ENCODE measurements at places on chromosomes 12 and 14. TPM values are rescaled to one million over a fixed set of nuclear protein-coding genes. Genes with fewer than 3 reads are reported as not detected.

Gene ACOT4
- 1.7 TPM for total RNA-seq

Gene IL22
- 0.26 TPM for total RNA-seq

Gene IFNG-AS1
- total RNA-seq = 1.2 TPM

- no peak for DNase-seq
Observed at GRCh38 chr14:62462988-62463387, 582.3 kb downstream of the KCNH5 start.

DNA sequence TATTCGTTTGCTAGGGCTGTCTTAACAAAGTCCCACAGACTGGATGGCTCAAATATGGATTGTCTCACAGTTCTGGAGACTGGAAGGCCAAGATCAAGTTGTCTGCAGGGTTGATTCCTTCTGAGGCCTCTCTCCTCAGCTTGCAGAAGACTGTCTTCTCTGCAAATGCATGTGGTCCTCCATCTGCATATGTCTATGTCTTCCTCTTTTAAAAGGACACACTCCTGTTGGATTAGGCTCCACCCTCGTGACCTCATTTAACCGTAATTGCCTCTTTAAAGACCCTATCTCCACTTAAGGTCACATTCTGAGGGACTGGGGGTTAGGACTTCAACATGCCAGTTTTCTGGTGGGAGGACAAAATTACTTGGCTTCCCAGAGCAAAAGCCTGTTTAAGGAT lies 123.3 kb downstream of the SLC38A6 start:
- no peak for DNase-seq

DNA sequence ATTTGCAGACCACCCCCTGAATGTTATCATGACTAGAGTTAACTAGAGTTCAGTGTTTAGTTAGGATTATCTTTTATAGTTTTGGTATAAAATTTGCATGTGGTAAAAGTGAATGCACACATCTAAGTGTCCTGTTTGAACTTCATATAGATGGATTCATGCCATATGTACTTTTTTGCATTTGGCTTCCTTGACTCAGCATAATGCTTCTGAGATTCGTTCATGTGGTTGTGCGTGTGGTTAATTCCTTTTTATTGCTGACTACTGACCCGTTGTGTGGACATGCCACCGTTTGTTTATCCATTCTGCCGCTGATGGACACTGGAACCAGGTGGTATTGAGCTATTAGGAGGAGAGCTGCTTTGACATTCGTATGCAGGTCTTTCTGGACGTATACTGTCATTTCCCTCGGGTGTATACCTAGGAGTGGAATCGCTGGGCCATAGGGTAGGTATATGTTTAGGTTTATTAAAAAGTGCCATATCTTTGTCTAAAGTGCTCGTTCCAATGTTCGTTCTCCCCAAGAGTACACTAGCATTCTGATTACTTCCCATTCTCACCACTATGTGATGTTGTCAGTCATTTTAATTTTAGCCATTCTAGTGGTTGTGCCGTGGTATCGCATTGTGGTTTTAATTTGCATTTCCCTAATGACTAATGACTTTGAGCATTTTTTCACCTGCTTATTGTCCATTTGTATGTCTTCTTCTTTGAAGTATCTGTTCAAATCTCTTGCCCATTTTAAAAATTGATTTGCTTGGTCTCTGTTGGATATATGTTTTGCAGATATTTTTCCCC lies 37.7 kb downstream of the RIN3 start:
- DNase-seq = peak; percentile 30

- no peak for DNase-seq
Observed at GRCh38 chr12:25071366-25071765, 122.5 kb upstream of the BCAT1 start.

All from activated naive CD4-positive, alpha-beta T cell treated with anti-CD3 and anti-CD28 coated beads for 36 hours (primary cell).